ENCODE measurements at places on chromosomes 16 and 17. TPM values are rescaled to one million over a fixed set of nuclear protein-coding genes. Genes with fewer than 3 reads are reported as not detected.

The GOT2 gene
- 16.8 TPM for total RNA-seq

The NFE2L1 gene
- total RNA-seq = 405 TPM

The RRN3 gene
- total RNA-seq = 38.6 TPM

The USP43 gene
- 0.22 TPM for total RNA-seq

The CDRT15L2 gene
- not detected for total RNA-seq
